ENCODE measurements at places on chromosomes 13 and 19. TPM values are rescaled to one million over a fixed set of nuclear protein-coding genes. Genes with fewer than 3 reads are reported as not detected.

Gene PGLYRP2
- total RNA-seq, result not detected

DNA sequence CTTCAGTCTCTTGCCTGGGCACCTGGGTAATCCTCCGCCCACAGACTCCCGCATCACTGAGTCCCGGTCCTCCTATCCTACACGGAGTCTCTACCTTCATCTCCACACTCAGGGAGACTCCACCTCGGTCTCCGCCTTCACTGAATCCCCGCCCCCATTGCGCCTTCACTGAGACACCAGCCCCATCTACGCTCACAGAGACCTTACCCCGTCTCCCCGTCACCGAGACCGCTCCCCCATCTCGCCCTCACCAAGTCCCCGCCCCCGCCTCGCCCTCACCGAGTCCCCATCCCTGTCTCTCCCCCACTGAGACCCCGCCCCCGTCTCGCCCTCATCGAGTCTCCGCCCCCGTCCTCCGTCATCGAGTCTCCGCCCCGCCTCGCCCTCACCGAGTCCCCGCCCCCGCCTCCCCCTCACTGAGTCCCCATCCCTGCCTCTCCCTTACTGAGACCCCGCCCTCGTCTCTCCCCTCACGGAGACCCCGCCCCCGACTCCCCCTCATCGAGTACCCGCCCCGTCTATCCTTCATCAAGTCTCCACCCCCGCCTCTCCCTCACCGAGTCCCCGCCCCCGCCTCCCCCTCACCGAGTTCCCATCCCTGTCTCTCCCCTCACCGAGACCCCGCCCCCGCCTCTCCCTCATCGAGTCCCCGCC is 23.1 kb upstream of the ZNF846 start:
- peak; percentile 98 for DNase-seq

DNA sequence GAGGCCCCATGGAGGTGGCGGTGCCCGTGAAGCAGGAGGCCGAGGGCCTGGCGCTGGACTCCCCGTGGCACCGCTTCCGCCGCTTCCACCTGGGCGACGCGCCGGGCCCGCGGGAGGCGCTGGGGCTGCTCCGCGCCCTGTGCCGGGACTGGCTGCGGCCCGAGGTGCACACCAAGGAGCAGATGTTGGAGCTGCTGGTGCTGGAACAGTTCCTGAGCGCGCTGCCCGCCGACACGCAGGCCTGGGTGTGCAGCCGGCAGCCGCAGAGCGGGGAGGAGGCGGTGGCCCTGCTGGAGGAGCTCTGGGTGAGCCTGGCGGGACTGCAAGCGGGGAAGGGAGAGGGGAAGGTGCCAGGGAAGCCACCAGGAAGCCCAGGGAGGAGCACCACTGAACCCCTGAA is 5.8 kb downstream of the ZNF444 start:
- no peak for DNase-seq

DNA sequence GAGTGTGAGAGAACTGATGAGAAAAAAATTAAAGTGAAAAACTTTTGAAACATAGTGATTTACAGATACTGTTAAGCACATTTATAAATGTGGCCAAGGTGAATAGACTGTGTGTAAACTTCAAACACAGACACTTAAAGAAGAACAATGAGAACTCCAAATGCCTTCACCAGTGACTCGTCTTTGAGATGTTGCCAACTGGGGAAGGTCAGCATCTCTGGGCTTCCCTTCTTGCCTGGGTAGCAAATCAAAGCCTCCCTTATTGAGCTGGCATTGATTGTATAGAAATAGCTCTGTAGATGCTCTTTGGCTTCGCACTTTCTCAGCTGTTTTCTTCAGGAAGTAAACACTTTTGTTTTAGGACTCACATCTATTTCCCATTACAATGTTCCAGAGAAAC is 177.3 kb upstream of the SGCG start:
- no peak for DNase-seq
